ENCODE measurements at places on chromosomes 6 and 20.

DNA sequence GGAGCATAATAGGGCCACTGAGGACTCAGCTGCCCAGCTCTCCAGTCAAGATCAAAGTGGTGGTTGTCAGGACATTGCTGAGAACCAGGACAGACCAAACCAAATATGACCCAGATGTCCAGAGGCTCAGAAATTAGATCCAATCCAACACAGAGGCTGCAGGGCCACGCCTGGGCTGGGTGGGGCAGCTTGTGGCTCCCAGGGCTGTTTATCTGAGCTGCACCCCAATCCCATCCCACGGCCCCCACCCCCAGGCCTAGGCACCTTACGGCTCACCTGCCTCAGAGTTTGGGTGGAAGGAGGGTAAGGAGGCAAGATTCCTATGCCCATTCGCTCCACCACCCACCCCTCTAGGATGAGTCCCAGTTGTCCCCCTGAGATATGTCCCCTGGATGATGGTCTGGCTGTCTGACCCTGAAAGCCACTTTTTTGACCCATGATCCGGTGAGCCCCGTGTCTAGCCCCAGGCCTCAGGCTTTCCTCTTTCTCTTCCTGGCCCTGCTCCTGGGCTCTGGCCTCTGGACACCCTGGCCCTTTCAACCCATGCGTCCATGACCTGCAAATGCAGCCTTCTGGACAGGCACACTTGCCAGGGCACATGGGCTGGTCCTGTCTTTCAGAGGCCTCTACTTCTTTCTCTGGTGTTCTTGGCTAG, 40.0 kb downstream of the CPXM1 start:
- DNase-seq, result no peak

DNA sequence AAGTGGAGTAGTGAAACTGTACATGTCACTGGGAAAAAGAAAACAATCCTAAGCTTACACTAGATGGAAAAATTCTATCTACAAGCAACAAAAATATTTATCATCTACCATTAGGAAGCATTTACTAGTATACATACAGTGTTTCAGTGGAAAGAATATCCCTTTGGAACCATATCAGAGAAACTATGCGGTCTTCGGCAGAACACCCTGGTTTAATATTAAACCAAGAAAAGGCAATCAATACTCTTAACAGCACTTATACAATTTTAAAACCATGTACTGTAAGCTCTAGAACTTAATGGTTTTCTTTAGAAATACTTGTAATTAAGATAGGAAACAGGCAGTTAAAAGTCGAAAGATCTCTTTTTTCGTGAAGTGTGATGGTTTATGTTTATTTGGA, 32.3 kb downstream of the GCLC start:
- no peak for DNase-seq

DNA sequence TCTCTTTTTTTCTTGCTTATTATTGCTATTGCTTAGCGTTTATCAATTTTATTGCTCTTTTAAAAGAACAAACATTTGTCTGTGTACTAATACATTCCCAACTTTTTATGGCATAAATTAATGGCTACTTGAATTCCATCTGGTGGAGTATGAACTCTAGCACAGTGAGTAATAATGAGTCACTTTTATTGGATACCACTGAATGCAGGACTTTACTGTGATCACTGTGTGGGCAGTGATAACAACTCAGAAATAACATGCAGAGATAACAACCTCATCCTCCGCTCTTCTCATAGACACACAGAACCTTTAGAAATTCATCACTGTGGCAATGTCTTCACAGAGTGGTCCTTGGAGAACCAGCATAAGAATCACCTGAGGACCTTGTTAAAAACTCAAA, 174.9 kb upstream of the PRND start:
- no peak for DNase-seq

DNA sequence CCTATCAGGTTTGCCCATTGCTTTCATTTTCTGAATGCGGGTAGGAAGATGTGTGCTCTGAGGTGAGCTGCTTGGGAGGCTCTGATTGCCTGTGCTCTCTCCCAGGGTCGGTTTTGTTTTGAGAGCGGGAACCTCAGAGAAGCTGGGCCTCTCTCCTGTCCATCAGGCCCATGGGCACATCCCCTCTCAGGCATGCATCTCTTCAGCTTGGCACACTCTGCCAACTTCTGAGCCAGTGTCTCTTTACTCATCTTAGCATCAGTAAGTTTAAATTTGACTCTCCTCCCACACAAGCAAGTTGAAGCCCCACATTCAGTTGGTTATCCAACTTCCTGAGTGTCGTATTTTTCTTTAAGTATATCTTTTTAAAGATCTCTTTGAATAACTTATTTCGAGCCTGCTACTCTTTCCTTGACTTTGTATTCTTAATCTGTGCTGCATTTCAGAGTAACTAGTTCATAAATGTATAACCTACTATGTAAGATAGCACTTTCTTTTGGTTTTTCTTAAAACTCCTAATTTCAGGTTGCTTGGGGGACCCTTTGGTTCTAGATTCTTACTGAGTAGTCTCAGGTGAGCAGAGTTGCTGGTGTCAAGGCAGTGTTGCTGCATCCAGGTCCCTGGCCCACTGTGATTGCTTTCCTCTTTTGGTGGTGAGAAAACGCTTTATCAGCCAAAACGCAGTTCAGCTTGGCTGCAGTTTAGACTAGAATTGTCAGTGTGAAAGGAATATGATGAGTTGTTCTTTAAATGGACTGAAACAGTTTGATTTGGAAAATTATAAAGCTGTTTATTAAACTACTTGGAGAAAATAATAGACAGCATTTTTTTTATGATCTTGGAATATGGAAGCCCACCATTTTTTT, 54.8 kb downstream of the SNX9 start:
- no peak for DNase-seq

GRCh38 chr6:95973976-95974375, 41.8 kb upstream of the FUT9 start:
- no peak for DNase-seq

DNA sequence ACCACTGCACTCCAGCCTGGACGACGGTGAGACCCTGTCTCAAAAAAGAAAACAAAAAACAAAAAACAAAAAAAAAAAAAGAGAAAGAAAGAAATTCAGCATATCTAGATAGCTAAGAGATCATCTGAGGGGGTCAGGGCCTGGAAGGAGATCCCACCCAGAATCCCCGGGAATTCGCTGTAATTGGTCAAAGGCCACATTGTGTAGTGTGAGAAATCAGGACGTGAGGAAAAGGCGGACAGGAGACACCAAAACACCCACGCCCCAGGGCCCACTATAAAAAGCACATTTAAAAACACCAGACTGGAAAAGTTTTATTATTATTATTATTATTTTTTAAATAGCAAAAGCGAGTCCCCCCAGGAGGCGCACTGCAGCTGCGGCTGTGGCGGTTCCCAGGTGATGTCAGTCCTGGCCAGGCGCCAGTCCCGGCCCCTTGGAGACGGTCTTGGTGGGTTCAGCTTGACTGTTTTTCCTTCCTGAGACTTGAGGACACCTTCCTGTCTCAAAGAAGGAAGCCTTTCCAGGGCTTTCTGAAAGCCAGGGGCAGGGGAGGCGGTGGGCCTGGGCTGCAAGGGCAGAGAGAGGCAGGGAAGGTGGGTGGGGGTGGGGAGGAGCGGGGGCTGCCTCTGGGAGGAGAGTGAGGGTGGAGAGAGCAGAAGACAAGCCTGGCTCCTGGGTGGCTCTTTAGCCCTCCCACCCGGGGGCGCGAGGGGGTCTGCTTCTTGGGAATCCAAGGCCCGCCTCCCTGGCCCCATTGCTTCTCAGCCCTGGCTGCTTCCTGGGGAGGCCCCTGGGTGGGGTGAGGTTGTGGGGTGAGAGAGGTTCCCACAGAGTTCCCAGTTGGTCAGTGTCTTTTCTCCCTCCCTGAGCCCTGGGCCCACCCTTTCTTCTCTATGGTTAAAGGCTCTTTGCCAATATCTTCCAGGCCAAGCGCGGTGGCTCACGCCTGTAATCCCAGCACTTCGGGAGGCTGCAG, 14.5 kb downstream of the TCF15 start:
- no peak for DNase-seq

GRCh38 chr20:24718277-24718676, 230.8 kb upstream of the CST7 start:
- no peak for DNase-seq

DNA sequence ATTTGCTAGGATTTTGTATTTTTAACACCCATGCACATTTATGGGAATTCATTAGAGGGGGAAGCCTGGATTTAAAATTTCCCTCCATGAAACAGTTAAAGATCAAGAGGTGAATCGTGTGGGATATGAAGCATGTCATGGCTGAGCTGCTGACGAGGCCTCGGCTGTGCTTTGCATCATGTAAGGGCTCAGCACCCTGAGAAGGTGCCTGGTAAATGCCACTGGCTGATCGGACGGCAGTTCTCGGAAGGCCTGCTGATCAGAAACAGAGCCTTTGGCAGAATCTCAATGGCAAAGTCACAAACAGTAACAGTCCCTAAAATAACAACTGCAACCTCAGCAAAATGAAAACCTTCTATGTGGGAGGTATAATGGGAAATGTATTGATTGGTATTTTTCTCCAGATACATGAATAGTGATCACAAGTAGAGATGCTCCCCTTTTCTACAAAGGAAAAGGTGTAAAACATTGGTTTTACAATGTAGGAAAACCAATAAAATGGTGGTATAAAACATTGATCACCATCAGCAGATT, 53.0 kb upstream of the FUCA2 start:
- no peak for DNase-seq

DNA sequence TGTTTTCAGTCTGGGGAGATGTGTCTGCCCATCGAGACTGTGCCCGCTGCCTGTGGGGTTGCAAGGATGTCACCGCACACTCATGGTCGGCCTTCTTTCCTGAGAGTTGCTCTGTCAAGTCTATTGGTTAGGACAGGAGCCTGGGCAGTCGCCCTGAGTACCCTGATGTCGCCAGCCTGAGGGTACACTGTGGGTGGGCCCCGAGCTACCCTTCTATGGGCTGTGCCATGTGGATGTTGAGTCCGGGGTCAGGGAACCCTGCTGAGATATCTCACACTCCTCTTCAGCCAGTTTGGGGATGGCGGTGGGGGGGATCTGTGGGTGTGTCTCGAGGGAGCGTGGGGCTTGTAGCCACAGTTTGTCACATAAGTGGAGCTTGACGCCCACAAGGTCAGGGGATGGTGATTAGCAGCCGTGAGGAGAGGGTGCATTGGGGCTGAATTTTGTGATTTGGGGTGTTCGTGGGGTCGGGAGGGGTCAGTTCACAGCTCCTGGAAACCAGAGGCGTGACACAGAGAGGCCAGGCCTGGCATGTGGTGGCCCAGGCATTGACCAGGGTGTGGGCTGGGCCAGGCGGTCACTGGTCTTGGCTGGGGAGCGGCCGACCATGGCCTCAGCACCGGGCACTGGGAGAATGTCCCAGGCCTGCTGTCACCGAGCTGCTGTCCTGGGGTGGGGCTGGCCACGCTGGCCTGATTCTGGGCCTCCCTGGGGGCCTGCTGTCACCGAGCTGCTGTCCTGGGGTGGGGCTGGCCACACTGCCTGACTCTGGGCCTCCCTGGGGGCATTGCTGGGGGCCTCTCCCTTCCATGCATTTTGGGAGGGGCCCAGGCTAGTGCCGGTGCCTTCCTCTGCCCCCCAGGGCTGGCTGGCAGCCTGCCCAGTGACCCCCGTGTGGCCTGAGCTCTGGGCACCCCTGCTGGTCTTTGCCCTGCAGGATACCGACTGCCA, 1.6 kb upstream of the NPBWR2 start:
- DNase-seq, result no peak

GRCh38 chr6:38871741-38872568, 156.8 kb downstream of the DNAH8 start:
- DNase-seq, result no peak

DNA sequence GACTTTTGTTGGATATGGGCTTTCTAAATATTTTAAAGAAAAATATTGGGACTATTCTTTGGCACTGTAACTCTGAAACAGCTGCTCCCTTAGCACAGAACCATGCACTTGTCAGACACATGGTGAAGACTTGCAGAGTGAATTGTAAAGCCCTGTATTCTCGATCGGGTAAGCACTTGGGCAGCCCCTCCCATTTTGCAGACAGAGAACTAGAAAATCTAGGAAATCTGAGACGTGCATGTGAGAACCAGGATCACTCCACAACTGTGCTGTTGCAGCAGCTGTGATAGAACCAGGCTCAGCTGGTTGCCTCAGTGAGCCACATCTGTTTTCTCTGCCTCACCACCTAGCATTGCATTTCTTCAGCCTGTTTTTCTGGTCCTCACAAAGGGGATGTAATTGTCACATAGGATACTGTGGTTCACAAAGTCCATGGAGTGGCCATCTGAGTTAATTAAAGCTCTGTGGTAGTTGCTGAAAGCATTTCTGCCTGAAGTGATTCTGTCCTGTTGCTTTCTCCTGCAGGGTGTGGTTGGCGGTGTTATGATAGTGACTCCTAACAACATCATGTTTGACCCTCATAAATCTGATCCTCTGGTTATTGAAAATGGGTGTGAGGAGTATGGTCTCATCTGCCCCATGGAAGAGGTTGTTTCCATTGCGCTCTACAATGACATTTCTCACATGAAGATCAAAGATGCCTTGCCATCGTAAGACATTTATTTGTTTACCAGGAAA, 71.8 kb upstream of the HINT3 start:
- DNase-seq, result no peak

GRCh38 chr6:32973144-32974015, 5.0 kb downstream of the BRD2 start:
- DNase-seq, result no peak

All from GF-D8 (cell line).